ENCODE measurements at places on chromosomes 4 and X.

DNA sequence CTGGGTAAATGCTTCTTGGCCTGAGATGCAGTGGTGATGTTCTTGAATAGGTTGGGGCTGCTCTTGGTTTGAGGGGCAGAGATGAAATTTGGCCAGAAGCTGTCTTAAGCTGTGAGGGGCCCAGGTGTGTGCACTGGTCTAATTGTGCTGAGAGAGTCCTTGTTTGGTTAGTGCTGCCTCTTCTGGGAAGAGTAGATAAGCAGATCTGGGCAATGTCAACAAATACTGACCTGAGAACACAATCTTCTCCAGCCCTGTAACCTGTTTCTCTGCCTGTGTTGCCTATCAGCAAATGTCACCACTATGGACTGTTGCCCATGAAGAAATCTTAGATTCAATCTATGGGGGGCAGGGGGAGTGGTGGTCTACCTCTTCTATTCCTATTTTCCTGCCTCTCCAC, 17.2 kb upstream of the USP27X start:
- no peak for DNase-seq

DNA sequence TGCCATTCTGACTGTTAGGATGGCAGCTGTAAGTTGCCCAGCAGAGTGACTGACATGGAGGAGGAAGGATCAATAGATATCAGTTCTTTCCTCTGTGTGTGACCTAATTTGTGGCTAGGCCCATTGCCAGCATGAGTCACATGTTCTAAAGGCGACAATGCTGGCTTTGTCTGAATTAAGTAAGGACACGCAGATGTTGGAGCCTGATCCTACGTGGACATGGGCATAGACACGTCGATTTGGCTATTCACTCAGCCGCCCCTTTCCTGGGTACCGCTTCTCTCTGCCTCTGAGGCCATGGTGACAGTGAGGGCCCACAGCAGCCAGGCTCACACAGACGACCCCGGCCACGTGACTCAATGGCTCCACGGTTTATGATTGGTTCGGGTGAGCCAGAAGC, 16.3 kb downstream of the PROM1 start:
- peak; percentile 5 for DNase-seq

DNA sequence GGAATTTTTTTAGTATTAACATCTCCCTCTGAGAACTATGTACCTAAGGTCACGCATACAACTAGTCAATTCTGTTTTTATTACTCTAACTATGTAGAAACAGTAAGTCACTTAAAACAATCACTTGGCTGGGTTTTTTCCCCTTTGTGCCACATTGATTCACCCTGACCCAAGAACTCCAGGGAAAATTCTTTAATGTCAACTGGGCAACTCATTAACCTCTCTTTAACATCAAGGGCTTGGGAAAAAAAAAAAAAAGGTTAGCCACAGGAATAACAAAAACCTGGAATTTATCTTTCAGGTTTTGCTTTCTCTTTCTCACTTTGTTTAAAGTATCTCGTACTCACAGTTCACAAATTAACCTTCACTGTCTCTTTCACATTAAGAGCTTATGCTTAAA, 8.1 kb downstream of the RPL9 start:
- no peak for DNase-seq

DNA sequence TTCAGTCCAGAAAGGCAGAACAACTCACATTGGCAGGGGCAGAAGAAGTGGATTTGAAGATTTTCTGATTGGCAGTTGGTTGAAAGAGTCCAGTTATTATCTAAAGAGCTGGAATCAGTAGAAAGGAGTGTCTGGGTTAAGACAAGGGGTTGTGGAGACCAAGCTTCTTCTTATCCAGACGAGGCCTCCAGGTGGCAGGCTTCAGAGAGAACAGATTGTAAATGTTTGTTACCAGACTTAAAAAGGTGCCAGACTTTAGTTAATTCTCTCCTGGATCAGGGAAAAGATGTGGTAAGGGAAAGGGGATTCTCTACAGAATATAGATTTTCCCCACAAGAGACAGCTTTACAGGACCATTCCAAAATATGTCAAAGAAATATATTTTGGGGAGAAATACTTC, 36.7 kb upstream of the TLR3 start:
- DNase-seq, result no peak

- DNase-seq, result no peak
Observed at GRCh38 chr4:28014469-28014868, 1153.8 kb downstream of the STIM2 start.

- DNase-seq, result no peak
Observed at GRCh38 chr4:147913137-147913536, 181.2 kb downstream of the ARHGAP10 start.

DNA sequence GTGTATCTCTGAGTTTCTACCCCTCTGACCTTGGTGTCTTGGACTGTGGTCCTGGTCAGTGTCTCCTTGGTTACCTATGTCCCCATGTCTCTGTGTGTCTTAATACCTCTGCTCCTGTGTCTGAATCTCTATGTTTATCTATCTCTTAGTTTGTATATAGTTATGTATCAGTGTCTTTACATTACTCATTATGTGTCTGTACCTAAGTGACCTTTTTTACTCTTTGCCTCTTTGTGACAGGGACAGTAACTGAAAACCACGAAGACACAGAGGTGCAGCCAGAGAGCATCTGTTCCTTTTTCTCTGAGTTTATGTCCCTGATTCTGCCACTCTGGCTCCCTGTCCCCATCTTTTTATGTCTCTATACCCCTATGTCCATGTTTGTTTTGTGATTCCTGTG, 49.4 kb downstream of the ITIH6 start:
- no peak for DNase-seq

- no peak for DNase-seq
Observed at GRCh38 chrX:19194285-19195242, 72.3 kb upstream of the ADGRG2 start.

- no peak for DNase-seq
Observed at GRCh38 chr4:87066403-87067123, 131.8 kb downstream of the AFF1 start.

GRCh38 chrX:110133735-110134370, 130.9 kb downstream of the TMEM164 start:
- no peak for DNase-seq

GRCh38 chr4:151218343-151218742, 58.6 kb upstream of the PRSS48 start:
- no peak for DNase-seq
